Cerebellar nuclear complex (tissue), 1 donor: ENCODE measurements at places on chromosomes 6 and 20.

DNA sequence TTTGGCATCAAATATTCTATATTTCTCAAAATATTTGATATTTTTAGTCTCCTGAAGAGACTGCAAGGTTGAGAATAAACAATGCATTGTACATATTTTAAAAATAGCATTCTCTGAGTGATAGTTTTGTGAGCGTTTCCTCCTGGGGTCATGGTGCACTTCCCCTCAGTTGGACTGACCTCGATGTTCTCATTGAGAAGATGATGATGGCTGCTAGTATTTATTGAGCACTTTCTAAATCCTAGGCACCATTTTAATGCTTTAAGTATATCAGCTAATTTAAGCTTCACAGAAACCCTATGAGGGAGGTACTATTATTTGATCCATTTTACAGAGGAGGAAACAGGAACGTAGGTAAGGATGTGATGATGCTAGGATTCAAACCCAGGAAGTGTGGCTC lies 18.2 kb downstream of the DSE start:
- DNase-seq: no peak

- DNase-seq: no peak
Observed at GRCh38 chr6:2038092-2038491, 207.3 kb downstream of the GMDS start.

DNA sequence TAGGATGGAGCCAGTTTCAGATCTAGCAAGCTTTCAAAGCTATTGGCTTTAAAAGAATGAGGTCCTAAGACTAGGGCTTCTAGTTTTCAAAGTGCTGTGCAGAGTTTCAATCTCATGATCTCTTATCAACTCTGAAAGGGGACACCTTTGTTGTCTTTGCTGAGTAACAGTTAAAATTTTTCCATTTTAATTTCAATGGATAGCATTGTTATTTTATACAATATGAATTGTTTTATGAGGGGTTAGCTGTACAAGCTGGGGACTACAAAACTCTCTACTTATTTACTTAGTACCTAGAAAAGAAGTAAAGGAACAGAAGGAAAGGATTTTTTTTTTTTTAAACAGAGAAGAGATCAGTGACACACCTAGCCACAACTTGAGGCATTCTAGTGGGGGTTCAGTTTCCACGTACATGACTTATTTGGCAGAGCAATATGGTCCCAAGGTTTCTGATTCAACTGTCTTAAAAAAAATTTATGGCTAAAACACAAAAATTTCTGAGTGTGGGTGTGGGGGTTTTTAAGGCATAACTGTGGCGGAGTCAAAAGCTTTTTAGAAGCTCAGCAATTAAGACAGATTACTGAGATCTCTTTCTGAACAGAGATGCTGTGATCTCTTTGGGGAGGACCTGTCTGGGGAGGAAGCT lies 46.1 kb upstream of the JAG1 start:
- no peak for DNase-seq

DNA sequence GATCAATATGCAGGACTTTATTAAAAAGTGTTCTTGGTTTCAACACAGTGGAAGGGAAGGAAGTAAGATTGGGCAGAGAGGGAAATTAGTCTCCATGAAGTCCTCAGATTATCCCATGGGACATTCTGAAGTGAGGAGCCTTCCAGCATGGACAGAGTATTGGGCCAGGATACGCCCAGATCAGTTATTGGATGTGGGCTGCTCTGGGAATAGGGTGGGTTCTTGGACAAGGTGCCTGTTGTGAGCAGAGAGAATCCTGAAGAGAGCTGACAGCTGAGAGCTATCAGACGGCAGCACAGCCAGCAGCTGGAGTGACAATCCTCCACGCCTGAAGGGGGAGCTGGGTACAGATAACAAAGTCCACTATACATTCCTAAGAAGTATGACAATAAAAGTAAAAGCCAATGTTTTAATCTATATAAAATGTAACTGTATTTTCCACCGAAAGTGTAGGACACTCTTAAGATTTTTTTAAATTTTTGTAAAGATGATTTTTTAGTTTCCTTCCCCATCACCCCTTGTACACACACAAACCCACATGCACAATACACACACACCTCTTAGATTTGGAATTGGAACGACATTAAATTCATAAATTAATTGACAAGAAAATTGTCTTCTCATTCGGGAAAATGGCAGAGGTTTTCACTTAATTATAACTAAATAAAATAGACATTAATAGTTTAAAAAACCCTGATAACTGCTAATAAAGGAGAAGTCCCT lies 107.8 kb downstream of the FBXO5 start:
- DNase-seq: no peak

DNA sequence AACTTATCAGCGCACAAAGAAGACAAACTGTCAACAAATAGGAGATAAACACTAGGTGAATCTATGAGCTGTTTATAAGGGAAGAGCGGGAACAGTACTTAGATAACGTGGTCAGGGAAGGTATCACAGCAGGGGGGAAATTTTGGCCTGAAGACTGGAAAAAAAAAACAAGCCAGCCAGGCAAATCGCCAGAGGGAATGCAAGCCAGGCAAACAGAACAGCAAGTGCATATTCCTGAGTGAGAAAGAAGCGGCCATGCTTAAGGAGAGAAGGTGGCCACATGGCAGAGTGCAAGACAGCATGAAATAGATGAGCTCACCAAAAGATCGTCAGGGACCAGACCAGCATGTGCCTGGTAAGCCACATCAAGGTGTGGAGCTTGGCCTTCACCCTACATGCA lies 466.5 kb upstream of the ARID1B start:
- no peak for DNase-seq

DNA sequence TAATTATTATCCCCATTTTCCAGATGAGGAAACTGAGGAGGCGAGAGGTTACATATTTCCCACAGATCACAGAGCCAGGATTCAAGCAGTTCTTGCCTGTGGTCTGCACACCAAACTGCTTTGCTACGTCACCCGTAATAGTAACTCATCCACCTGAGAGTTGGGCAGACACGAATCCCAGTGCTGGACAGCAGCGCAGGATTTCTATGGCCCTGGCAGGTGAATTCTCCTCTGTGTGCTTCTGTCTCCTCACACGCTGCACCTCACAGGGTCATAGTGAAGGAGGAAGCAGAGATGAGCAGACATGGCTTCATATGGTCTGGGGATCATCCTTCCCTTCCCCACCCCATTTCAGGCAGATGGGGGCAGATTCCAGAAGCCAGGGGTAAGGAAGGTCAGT lies 127.0 kb upstream of the LRFN2 start:
- no peak for DNase-seq

DNA sequence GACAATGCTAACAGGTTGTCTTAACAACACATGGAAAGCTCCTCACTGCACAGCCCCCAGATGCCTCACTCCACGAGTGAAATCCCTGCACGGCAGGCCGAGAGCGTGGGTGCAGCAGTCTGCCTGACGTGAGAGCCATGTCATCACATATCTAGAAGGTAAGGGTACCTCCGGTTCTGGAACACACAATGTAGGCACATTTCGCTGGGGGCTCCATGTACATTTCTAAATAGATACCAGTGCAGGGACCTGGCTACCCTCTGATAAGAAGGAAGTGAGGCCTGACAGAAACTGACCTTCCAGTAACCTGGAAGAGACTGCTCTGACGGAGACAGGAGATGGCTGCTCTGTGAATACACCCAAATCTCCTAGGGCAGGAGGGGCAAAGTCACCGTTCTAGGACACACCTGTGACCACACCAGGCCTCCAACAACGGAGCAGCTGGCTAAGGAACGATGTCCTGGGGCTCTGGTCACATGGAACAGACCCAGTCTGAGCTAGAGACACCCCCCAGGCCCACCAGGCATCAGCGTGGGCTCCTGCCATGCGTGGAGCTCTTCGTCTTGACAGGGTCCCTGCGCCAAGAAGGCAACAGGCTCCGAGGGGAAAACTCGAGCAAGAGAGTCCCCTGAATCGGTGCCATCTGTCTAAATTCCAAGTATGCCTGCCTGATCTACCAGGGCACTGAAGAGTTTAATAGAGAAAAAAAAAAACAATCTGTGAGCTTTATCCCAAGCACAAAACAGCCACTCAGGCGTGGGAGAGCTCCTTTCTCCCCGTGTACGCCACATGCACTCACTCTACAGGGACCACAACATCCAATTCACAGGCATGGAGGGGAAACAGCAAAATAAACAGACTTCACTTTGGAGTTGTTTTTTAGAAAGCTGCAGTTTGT lies 27.5 kb downstream of the RNASET2 start:
- DNase-seq: no peak

DNA sequence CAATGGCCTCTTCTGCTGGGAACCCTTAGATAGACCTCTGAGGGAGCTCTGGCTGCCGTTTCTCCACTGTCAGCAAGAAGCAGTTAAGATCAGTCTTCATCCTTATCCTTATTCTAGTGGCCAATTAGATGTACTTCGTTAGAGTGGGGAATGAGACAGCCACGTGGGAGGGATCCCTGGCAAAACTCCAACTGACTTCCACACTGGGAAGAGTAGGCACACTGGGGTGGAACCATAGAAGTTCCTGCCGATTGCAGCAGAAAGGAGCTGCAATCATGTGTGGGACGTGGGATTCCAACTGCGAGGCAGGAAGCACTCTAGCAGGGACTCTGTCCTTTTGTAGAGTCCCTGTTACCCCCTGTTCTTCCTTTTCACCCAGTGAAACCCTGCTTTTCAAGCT lies 226.3 kb upstream of the RGS17 start:
- DNase-seq: no peak

GRCh38 chr20:11581271-11581670 lies 336.4 kb upstream of the BTBD3 start:
- DNase-seq: no peak

DNA sequence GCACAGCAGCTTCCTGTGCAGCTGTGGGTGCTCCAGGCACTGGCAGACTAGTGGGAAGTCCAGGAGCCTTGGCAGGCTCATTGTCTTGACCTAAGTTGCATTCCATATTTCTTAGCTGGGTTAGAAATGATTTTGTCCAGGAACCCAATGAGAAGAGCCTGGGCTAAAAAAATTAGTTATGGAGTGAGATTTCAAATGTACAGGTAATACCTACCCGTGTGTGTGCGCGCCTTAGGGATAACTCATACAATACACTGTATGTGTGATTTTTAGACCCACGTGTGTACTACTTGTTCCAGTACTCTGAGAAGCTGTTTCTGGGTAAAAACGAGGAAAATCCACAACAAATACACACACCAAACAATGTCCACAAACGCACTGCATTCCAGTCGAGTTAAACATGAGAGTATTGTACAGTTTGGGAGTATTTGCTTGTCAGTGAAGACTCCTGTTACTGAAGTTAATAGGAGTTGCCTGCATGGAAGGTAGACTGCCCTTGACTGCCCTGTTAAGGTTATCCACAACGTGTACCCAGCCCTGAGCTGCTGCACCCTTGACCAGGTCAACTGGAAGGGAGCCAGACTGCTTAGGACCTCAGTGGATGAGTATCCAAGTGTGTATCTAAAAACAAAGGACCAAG lies 1.4 kb downstream of the PAQR8 start:
- DNase-seq: no peak

DNA sequence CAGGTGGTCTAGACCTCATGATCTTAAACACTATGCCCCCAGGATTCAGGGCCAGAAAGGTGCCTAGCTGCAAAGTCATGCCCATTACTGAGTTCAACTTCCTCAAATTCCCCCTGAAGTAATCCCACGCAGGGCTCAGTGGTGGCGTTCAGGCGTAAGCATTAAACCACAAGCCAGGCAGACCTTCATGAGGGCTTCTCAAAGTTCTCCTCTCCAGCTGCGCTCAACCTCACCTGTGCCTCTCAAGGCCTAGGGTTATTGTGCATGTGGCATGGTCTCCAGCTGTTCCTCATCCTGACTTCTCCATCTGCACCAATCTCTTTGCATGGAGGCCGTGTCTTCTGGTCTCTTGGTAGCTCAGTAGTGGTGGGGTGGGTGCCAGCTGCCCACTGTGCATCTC lies 113.6 kb downstream of the TSHZ2 start:
- DNase-seq: no peak

DNA sequence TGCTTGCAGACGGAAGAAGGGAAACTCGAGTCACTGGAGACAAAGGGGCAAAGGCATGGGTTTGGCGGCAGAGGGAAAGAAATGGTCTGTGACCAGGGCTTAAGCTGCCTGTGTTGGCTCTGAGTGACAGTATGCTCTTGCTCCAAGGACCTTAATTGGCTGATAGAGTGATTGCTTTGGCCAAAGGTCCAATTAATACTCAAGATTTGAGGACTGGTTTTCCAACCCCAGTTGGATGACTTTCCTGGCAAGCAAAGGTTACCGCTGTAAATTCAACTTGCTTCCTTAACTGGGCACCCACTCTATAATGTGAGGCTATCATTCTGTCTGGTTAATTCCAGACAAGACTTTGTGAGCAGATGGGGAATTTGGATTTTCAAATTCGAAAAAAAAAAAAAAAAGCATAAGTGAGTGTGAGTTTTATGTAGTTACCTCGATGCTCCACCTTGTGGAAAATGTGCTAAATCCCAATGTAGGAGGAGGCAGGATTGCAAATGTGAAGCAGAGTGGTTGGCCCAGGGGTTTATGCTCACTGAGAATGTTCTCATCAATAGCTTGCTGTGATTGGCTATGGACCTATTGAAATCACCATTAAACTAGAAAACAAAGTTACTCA lies 150.7 kb upstream of the GMDS start:
- DNase-seq: no peak

- DNase-seq: no peak
Observed at GRCh38 chr6:113908801-113909200, 51.7 kb downstream of the MARCKS start.

- no peak for DNase-seq
Observed at GRCh38 chr20:63360850-63361518, at the start of gene CHRNA4. TSS of gene CHRNA4 (minus strand) at chr20:63361349. CDS start at chr20:63361165, 184 bp downstream.

- DNase-seq: no peak
Observed at GRCh38 chr6:11484441-11484840, 53.1 kb upstream of the TMEM170B start.

DNA sequence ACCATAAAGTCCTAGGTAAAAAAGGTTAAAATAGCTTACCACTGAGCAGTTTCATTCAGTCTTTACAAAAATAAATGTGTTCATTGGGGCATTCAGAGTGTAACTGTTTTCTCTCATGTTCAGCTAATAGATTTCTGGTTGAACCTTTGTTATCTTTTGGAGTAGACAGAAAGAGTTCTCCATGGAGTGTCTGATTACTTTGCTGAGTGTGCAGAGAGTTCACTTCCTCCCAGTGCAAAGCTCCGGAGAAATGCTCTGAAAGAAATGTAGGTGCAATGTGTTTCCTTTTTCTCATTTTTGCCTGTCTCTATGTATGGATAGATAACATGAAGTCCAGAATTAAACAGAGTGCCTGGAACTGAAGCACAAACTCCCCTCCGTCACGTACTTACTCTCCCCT lies 52.6 kb downstream of the JAG1 start:
- DNase-seq: no peak
